NCI-H146 (cell line): ENCODE measurements at places on chromosomes 5 and 9.
A peak's percentile ranks its signal among the peaks of the same experiment; 100 is the strongest.

DNA sequence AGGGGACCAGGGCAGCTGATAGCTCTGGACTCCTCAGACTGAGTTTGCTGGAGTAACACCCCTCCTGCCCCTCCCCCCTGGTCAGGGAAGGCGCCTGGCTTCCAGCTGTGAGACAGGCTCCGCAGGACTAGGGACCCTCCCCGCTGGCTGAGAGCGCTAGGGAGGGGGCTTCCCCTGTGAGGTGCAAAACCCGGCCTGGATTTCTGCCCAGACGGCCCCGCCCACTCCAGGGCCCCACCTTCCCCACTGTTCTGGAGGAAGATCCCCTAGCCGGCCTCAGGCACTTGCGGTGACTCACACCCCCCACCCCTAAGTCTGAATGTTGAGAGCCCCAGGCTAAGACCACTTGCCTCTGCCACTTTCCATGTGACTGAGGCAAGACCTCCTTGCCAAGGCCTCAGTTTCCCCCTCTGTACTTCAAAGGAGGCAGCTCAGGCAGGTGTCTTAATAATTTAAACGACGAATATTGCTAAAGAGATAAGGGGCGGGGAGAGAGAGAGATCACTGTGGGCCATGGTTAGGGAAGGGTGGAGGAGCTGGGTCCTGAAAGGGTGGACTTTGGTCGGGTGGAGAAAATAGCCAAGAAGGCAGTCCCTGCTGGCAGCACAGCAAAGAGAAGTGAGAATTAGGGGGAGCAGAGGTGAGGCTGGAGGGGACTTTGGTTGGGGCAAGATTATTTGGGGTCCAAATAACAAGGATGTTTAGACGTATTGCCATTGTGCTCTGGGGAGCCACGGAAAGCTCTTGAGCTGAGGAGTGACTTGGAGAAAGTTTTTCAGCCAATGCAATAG, 1.0 kb upstream of the DAB2IP start:
- peak; percentile 32 for DNase-seq

GRCh38 chr9:14746626-14747025, 24.1 kb upstream of the CER1 start:
- no peak for DNase-seq

- DNase-seq = no peak
Observed at GRCh38 chr9:82553654-82554366, 509.1 kb downstream of the RASEF start.

GRCh38 chr9:28668158-28668557, 1094.9 kb upstream of the C9orf72 start:
- DNase-seq = no peak
